ENCODE measurements at places on chromosomes 1 and 21.
A peak's percentile ranks its signal among the peaks of the same experiment; 100 is the strongest.

DNA sequence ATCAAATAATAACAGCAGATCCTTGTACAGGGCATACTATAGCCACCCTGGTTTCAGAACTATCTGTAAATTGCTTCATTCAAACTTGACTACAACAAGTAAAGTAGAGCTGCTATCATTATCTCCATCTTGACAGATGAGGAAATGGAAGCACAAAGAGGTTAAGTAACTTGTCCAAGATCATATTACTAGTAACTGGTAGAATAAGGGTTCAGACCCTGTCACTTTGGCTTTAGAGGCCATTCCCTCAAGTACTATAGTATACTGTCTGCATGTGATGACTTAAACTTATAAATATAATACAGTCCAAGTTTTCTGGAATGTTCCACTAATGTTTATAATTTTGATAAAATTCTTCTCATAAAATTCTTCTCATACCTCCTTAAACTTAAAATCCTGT, 24.8 kb downstream of the PGM1 start:
- no peak for DNase-seq

DNA sequence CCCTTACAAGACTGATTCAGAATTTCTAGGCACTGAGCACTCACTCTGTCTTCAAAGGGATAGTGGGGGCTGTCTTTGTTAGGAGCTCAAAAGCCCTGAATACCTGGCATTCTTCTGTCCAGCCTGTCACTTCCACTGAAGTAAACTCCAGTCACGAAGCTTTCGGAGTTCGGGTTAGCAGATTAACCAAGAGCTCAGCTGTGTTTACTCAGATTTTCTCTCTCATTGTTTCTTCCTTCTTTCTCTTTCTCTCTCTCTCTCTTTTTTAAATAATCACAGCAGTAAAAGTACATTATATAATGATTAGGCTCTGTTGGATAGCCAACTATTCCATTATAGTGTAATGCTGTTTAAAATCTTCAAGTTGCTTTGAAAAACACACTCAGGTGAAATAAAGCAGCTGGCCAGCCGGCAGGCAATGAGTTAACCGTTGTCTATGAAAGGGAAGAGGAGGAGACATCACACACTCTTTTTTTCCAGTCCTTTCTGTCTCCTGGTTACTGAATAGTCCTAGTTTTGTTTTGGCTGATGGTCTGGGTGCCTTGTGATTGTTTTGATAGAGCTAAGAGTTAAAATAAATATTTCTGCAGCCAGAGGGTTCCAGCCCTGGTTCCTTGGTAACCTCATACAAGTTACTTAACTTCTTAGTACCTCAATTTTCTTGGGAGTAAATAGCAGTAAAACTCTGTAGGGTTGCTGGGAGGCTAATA, 89.8 kb downstream of the ADSS2 start:
- DNase-seq = no peak

- DNase-seq = no peak
Measured at GRCh38 chr1:119467219-119467618, 39.8 kb upstream of the HSD3B1 start.

DNA sequence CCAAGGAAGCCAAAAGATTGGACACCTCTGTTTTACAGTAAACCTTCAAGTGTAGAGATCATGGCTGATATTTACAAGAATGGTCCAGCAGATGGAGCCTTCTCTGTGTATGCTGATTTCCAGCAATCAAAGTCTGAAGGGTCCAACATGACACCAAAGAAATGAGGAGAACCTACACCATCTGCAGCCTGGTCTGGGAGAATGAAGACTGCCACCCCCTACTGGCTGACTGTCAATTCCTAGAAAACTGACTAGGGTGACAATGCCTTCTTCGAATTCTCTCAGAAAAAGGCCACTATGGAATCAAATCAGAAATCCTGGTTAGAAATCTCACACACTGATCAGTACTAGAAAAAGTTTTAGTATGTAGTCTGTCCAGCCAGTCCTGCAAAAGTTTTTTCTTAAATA, 83.3 kb downstream of the CDC42BPA start:
- no peak for DNase-seq

- DNase-seq = no peak
Measured at GRCh38 chr1:198664068-198664788, 25.4 kb downstream of the PTPRC start.

DNA sequence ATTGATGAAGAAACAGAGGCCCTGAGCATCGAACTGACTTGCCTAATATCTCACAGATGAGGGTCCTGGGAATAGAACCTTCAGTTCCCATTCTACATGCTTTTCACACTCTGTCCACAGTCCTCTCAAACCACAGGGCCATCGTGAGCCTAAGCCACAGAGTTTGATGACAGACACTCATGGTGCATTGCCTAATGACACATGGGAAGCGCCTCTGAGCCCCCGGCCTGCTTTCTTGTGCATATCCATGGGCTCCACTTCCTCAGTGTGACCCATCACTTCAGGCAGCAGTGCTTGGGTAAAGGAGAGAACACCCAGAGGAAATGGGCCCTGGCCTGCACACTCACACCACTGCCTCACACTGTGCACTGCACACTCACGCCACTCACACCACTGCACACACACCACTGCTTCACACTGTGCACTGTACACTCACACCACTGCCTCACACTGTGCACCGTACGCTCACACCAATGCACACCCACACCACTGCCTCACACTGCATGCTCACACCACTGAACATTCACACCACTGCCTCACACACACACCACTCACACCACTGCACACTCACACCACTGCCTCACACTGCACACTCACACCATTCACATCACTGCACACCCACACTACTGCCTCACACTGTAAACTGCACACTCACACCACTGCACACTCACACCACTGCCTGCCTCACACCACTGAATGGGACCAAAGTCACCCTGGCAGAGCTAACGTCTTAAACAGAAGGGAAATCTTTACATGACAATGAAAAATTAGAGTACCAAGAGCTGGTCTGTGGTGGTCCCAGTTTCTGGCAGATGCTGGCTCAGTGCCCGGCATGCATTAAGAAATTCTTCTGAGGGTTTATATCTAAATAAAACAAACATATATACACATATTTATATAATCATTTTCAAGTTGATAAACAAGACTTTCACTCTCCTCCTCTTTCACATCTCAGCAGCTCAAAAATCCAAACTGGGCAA, 53.0 kb downstream of the KANK4 start:
- DNase-seq = no peak

DNA sequence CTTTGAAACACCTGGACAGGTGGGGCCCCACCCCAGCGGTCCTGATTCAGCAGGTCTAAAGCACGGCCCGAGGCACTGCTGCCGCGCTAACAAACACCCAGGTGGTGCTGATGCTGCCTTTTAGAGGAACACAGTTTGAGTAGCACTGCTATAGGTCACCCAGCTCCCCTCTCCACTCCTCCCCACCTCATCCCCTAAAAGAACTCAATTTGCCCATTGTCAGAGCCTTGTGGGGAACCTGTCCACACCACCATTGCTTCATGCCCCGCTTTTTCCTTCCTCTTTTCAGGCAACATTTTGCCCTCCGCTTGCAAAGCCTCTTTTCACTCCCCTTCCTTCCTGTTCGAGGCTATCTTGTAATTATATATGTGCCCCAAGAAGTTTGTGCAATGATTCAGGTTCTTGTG, 26.2 kb upstream of the PADI4 start:
- no peak for DNase-seq

GRCh38 chr1:46691997-46692790, 20.5 kb downstream of the TEX38 start:
- no peak for DNase-seq

GRCh38 chr1:114457675-114458236, 53.2 kb downstream of the TRIM33 start:
- DNase-seq = no peak

DNA sequence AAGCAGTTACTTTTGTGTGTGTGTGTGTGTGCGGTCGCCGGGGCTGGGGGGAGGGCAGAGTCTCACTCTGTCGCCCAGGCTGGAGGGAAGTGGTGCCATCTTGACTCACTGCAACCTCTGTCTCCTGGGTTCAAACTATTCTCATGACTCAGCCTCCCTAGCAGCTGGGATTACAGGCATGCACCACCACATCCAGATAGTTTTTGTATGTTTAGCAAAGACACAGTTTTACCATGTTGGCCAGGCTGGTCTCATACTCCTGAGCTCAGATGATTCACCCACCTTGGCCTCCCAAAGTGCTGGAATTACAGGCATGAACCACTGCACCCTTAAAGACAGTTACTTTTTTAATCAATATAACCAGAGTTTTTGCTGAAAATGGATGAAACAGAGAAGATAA, 207.0 kb downstream of the PTPRC start:
- DNase-seq = no peak

- no peak for DNase-seq
Measured at GRCh38 chr1:17795836-17796645, 40.9 kb downstream of the ACTL8 start.

GRCh38 chr1:67558449-67559193, 126.4 kb upstream of the GADD45A start:
- DNase-seq = no peak

DNA sequence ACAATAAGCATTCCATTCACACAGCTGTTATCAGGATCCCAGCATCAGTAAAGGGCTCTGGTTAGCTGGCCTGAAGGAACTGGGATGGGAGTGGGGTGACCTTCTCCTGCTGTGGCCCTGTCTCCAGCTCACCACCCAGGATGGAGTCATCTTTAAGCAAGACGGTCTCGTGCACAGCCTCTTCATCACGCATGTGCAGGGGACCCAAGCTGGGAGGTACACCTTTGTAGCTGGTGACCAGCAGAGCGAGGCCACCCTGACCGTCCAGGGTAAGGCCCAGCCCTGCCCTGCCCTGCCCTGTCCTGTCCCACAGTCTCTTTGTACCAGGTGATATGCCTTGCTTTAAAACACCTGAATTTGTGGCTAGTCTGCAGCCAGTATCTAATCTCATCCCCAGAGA, 24.3 kb downstream of the IGFN1 start:
- DNase-seq = no peak

DNA sequence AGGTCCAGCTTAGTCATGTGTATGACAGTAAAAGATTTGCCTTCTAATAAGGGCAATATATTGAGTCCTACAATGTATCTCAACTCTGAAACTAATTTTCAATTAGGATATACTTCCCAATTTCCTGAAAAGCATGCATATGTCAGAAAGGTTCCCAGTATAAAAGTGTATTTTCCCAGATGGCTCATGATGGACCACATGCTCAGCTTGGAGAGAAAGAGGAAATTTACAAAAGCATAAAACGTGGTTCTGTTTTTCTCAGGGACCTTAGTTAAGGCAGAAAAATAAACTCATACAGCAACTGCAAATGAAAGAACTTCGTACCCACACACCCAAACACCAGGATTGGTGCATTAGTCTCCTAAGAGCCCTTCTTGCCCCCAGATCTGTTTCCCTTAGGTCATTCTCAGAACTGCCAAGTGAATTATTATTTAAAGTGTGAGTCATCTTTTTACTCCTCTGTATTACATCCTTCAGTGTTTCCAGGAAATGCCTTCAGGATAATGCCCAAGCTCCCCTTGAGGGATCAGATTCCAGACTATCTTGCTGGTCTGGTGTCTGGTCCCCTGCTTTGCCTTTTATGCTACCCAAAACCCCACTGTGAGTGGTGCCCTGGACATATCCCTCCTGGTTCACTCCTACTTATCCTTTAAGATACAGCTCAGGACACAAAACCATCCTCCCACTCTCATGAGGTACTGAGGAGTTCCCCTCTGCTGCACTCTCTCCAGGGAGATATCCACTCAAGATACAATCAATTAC, 57.4 kb downstream of the SSX2IP start:
- no peak for DNase-seq

DNA sequence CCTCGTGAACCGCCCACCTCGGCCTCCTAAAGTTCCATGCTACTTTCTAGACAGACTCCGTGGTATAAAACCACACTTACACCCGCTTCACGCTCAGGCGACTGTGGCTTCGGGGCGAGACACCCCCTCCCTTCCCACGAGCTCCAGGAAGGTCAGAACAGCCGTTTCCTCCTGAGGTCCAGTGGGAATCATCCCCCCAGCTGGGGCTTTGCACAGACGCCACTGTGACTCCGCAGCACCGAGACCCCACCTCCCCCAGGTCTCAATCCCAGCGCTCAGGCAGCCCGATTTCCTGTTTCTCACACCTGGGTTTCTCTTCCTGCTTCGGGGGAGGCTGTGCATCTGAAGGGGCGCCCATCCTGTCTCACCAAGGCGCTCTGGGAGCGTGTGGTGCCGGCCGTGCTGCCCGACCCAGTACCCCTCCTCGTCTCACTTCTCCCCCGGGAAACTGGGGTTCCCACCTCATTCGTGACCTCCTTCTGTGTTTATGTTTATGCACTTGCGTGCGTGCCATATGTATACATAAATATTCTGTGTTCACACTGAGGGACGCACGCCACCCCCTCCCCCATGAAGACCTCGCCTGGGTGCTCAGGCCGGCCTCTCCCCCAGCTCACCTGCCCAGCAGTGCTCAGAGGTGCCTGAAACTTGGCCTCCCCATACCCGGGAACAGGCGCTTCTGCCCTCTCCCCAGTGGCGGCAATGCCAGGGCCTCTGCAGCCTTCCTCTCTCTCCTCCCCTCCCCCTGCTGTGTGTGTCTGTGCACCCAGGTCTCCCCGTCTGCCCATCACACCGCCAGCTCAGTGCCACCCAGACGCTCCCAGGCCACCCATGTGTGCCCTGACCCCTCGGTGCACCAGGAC, 14.6 kb downstream of the SLC35E2B start:
- peak; percentile 38 for DNase-seq

DNA sequence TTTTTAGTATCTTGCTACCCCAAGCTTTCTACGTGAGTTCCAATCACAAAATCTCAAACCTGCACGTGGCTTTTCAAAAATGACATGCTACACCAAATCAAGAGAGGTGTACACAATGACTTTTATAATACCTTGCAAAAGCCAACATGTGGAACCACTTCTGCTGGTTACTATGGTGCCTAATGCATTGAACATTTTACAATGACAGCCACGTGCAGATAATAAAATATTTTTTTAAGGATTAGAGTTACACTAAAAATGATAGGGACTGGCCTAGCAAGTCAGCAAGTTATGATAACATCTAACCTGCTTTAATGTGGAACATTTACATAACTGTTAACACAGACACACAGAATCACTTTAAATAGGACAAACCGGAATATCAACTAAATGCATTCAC, 30.2 kb downstream of the EYA3 start:
- DNase-seq = no peak

GRCh38 chr1:229035054-229035747, 235.7 kb upstream of the RAB4A start:
- DNase-seq = no peak

- no peak for DNase-seq
Measured at GRCh38 chr21:14744368-14744767, 198.3 kb upstream of the SAMSN1 start.

- no peak for DNase-seq
Measured at GRCh38 chr21:25283720-25284119, 323.6 kb downstream of the MRPL39 start.

- DNase-seq = no peak
Measured at GRCh38 chr1:22673486-22674409, 20.7 kb downstream of the C1QB start.
